ENCODE measurements at places on chromosomes 7 and 10.

GRCh38 chr10:32065856-32066255 lies 9.6 kb upstream of the KIF5B start:
- DNase-seq: no peak

DNA sequence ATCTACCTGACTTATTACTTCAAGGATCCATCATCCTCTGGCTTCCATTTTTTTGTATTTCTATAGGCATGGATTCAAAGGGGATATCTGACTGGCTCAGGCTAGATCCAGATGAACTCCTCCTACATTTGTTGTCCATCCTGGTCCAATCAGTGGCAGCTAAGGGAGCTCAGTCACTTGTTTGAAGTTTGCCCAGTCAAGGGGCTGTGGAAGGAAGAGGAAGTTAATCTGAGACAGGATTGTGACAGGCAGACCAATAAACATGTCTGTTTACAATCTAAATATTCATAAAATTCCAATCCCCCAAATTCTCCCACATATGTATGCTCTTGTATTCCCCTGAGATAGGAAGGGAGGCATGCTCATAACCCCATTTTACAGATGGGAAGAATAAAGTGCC lies 48.7 kb downstream of the CAV1 start:
- no peak for DNase-seq

DNA sequence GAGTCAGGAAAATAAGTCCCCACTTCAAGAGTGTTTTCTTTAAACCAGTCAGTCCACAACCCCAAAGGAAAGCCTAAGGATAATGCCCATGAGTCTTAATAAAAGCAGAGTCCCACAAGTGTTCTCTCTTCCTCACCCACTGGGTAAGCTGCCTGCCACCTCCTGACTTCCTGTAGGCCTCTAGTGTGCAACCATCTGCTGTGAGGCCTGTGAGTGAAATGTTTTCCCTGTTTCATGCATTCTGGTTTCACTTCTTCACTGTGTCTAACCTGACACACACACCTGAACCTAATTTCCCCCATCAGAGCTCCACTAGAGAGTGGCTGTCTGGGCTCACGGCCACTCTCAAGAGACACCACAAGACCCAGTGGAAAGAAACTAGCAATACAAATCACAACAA lies 38.9 kb upstream of the GDF10 start:
- DNase-seq: no peak

GRCh38 chr7:80640846-80641245 lies 2.4 kb downstream of the CD36 start:
- no peak for DNase-seq

DNA sequence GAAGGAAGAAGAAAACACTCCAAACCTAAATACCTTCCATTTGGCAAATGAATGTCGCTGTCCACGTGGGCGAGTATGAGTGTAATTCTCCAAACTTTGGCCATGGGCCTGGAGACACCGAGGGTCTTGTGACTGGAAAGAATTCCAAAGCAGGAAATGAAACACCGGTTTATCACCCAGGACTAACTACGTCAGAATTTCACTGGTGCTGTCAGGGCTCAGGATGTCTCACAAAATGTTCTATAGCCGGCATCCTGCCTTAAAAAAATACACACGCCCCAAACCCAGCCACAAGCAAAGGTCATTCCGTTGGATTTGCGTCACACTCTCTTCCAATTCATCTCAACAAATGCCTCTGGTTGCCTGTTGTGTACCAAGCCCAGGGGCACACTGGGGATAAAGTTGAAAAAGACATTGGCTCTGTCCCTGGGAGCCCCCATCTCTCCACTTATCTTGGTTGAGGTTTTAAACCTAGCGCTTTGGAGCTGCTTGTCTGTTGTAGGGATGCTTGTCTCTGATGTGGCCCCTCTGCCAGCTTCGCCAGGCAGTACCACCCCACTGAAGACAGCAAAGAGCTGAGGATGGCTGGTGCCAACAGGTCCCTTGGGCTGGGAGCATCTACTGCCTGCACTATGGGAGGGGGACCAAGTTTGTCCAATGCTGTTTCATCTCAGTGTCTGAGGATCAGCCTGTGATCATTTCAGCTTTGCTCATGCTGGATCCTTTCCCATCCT lies 31.2 kb downstream of the GSTO2 start:
- DNase-seq: no peak

DNA sequence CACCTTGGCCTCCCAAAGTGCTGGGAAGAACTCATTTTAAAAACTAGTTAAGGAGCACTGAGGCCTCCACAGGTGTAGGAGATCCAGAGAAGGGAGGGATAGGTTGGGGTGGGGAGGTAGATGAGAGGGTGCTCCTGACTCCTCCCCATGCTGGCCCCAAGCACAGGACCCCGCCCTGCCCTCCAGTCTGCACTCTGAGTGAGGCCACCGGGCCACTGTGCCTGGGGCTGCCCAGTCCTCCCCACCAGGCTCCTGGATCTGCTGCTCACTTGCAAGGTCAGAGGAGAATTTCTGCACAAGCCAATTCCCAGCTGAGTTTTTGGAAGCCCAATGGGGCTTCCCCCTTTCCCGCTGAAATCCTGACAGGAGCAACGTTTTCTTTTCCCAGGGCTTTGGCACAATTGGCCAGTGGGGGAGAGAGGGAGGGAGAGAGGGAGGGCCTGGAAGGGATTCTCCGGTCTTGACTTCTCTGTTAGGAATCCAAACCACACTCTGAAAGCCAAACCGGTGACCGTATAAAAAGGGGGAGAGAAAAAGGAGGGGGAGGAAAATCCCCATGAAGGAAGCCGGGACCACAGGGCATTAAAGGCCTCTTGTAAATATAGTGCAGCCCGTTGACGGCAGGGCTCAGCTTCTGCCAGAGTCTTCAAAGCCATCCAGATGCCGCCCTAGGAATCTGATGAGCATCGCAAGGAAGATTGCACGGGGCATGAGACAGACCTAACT lies 116.2 kb downstream of the SH3PXD2A start:
- DNase-seq: no peak

- no peak for DNase-seq
Measured at GRCh38 chr10:35554461-35555056, 50.6 kb upstream of the GJD4 start.

GRCh38 chr10:56679578-56679977 lies 318.5 kb upstream of the ZWINT start:
- DNase-seq: no peak

- no peak for DNase-seq
Measured at GRCh38 chr7:87475359-87476178, at the start of gene ABCB4. Gene ABCB4 (minus strand): TSS chr7:87475680. CDS start chr7:87475465, 215 bp downstream.

DNA sequence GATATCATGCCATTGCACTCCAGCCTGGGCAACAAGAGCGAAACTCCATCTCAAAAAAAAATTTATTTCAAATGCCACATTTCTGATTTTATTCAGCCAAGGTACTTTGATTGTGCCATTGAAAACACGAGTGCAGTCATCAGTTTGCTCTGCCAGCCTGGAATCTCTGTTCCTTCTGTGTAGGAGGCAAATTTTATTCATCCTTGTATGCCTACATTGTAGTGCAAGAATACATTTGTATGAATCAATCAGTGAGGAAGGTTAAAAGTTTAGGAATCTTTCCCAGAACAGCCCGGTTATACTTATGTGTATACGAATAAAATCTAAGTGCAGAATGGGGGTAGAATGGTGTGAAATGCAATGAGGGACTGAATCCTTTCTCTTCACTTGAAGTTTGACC lies 886 bp upstream of the TET1 start:
- no peak for DNase-seq

- DNase-seq: no peak
Measured at GRCh38 chr7:4607311-4607729, 74.8 kb upstream of the FOXK1 start.

- no peak for DNase-seq
Measured at GRCh38 chr10:47057471-47057870, 146.2 kb downstream of the PTPN20 start.

DNA sequence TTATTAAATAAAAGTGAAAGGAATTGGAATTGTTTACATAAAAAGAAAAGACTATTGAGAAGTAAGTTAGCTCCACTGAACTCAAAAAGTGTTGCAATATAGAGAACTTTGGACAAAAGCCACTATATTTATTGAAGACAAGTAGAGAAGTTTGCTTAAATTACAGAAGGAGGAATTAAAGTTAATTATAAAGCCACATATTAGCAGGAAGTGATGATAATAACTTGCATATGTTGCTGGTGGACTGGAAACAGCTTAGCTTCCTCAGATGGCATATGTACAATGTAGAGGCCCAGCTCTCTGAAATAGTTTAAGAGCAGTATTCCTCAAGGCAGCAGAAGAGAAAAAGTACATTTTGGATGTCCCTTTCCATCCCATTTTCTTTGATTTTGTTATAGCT lies 400.7 kb downstream of the GATA3 start:
- DNase-seq: no peak

DNA sequence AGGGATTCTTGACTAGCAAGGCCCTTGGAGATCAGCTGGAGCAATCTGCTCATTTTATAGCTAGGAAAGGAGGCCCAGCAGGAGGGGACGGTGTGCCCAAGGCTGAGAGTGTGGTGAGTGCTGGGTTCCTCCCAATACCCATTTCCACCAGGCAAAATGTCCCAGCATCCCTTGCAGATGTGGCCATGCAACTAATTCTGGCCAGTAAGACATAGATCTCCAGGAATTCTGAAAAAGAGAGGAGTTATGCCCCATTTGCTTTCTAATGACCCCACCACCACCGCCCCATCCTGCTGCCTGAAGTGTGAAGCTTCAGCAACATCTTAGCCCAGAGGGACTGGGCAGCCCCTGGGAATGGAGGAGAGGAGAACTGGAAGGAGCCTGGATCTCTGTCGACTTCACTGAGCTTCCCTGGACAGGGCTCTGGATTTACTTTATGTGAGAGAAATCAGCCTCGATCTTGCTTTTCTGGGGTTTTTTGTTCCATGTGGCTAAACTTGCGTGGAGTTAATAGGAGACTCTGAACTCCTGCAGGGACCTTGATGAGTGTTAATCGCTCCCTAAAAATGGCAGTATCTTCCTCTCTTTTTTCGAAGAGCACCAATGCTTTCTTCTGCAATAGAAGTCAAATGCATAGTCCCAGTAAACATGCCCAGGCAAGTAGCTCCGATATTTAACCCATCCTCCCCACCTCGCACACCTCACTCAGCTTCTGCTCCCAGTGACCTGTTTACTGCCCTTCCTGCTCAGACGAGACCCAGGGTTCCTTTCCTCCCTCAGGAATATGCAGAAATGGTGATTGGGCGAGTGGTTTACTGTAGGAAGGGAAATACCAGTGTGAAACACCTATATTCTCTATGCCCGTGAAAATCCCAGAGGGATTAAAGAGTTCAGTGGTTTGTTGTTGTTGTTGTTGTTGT lies 127.5 kb upstream of the GPR26 start:
- DNase-seq: no peak

DNA sequence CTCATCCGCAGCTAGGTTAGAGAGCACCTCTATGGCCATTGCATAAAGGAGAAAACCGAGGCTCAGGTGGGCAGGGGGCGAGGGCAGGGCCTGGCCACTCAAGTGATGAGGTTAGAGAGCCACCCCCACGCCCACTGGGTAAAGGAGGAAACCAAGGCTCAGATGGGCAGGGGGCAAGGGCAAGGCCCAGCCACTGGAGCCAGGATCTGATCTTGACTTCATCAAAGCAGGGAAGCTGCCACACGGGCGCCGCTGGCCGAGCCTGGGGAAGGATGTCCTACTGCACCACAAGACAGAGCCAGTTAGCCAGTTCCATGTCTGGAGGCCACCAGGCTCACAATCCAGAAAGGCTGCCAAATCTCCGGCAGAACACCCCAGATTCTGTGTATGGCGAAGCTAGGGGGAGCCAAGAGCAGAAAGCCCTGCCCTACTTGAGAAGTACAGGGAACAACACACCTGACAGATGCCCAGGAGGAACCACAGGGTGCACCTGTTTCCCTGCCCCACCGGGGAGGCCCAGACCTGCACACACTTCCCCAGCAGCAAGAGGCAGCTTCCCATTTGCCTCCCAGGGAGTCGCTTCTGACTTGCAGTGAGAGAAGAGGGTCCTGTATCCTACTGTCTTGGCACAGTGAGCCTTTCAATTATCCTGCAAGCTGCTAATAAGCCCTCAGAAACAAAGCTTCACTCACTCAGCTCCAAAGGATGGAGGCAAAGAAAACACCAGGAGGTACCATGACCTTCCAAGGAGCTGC lies 101.9 kb downstream of the TNS3 start:
- no peak for DNase-seq

DNA sequence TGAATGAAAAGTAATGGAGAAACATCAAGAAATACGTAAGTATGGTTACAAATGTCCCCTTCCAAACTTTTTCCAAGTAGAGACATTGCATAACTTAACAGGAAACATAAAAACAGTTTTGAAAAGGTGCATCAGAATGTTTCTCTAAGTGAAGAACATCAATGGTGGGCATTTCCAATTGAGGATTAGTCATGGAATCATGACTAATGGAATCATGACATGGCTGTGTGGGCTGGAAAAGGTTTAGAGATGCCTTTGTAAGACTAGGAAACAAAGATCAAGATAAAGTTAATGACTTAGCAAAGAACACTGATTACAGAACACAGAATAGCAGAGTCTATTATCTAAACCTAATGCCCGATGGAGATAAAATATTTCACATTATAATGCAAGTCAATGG lies 272.0 kb downstream of the HPSE2 start:
- DNase-seq: no peak

- no peak for DNase-seq
Measured at GRCh38 chr7:72538147-72538546, 126.0 kb upstream of the CALN1 start.

- no peak for DNase-seq
Measured at GRCh38 chr10:89278034-89278535, 23.8 kb upstream of the IFIT2 start.

GRCh38 chr7:29090836-29091601 lies 55.3 kb downstream of the CPVL start:
- DNase-seq: no peak

GRCh38 chr7:67371429-67372305 lies 375.0 kb downstream of the TYW1 start:
- DNase-seq: peak; percentile 4

- DNase-seq: no peak
Measured at GRCh38 chr10:124626759-124627380, 117.3 kb downstream of the FAM53B start.

DNA sequence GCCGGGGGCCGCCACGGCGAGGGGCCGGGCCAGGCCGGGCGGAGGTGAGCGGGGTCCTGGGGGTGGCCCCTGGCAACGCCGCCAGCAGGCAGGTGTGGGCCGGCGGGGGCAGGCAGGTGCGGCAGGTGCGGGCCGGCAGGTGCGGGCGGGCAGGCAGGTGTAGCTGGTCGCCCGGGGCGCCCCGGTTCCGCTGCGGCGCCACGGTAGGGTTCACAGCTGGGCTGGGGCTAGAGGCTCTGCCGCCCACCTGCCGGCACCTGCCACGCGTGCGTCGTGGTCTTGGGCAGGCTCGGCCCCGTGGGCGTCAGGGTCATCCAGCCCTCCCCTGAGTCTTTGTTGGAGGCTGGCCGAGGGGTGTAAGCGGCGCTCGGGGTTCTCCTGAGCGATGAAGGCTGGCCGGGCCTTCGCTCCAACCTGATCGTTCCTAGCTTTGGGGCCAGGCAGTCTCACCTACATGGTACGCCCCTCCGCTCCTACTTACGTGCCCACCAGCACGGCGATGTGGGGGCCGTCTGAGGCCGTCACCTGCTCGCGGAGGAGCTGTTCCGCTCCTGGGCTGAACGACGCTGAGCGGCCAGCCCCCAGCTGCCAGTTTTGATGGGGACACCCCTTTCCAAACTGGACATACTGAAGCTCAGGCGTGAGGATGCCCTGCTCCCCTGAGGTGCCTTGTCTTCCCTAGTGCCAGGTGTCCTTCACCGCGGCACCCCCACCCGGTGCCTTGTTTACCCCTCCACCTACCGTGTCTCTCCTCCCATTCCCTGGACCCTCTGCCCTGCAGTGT lies 493 bp downstream of the ZMIZ2 start:
- DNase-seq: no peak
